Activated CD4-positive, CD25-positive, alpha-beta regulatory T cell (primary cell): ENCODE measurements at places on chromosomes 5 and 9.

GRCh38 chr9:90044710-90045151, 439.9 kb downstream of the GADD45G start:
- no peak for DNase-seq

- no peak for DNase-seq
Measured at GRCh38 chr5:10115669-10116068, 134.0 kb downstream of the ATPSCKMT start.

GRCh38 chr5:1062761-1063568, 48.9 kb downstream of the SLC12A7 start:
- no peak for DNase-seq

GRCh38 chr5:54704333-54704732, 186.8 kb downstream of the SNX18 start:
- no peak for DNase-seq

DNA sequence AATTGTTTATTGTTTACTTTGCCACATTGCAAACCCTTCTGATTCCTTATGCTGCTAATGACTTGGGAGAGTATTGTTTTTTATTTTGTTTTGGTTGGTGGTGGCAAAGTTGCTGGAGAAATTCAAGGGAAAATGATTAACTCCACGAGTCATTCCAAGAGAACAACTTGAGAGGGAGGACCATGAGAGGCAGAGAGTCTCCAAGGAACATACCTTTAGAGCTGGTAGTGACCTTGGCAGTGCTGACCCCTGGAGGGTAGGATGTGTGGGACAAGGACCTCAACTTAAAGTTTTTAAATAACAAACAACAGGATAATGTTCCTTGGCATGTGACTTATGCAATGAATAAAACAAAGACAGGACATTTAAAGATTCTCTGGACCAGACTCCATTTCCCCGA, 139.7 kb downstream of the LRRC70 start:
- DNase-seq, result no peak
